ENCODE measurements at places on chromosomes 1 and 21.

DNA sequence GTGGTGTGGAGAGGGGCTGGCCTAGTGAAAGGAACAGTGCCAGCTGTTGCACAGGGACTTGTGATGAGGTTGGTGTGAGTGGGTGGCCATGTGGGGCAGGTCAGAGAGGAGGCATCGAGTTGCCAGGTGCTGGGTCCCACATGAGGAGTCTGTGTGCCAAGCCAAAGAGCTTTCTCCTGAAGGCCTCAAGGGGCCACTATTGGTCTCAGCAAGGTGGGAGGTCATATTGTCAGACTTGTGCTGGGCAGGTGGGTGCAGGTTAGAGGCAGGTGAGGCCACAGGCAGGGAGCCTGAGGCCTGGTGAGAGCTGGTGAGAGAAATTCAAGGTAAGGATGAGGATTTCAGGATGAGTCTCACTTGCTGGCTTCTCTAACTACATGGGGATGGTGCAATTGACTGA lies 256.8 kb downstream of the DISC1 start:
- DNase-seq: no peak

DNA sequence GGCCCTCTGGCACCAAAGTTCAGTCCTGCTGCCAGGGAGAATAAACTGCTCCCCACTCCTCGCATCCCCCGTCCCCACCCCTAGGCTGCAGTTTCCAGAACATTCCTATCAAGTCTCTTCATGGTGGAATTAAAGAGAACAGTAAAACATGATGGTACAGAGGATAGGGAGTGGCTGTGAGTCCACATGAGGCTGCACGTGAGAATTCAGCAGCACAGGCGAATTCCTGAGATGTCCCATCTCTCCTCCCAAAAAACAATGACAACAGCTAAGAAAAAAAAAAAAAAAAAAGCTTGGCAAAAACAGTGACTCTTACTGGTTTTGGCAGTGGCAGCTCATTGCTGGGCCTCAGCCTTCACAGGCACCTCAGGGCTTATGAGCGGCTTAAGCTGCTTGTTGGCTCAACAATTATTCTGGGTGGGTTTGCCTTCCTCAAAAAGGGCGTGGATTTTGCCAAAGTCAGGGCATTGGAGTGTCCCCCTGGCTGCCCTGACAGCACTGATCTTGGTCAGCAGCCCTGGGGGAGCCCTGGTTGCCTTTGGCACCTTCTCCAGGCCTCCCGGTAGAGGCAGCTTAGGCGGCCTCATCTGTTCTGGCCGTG lies 5.7 kb upstream of the IFFO2 start:
- DNase-seq: peak; percentile 38

GRCh38 chr1:246001142-246001836 lies 505.8 kb downstream of the SMYD3 start:
- DNase-seq: no peak

DNA sequence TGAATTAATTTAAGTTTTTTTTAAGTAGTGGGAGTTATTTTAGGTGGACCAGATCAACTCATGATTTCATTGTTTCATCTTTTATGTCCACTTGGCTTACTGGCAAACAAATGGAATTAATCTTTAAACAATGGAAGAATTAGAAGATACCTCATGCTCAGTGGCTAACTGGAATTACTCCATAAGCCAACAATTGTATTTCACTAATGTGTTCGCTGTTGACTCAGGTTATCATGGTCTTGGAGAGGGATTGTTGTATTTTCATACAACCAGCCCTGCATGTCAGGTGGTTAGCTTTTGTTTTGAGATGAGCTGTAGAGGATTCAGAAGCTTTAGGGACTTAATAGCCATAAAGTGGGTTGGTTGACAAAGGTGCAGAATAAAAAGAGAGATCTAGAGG lies 57.2 kb upstream of the HMCN1 start:
- DNase-seq: no peak

- no peak for DNase-seq
These were observed 85.3 kb upstream of the RGS4 start for GRCh38 chr1:162983671-162984425.

DNA sequence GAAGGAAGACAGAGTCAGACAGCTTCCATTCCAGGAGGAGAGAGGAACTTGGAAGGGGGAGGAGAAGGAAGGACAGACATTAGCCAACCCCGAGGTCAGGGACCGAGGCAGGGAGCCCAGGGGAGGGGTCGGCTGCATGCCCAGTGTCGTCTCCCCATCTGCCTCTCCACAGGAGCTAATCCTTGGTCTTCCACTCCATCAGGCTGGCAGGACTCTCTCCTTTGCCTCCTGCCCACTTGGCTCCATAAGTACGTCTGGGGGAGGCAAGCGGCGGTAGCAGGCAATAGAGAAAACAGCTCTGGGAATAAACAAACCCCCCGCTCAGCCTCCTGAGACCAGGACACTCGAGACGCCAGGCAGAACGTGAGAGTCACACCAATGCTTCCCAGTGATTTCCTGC lies 71.3 kb downstream of the GRIK3 start:
- DNase-seq: no peak

GRCh38 chr21:14857529-14857928 lies 207.3 kb downstream of the NRIP1 start:
- no peak for DNase-seq

- DNase-seq: no peak
These were observed 7.6 kb upstream of the C1orf116 start for GRCh38 chr1:207040181-207040533.

GRCh38 chr1:27001570-27002360 lies 8.3 kb downstream of the TRNP1 start:
- peak; percentile 67 for DNase-seq

- no peak for DNase-seq
These were observed 109.2 kb downstream of the OSBPL9 start for GRCh38 chr1:51726051-51726450.

- DNase-seq: no peak
These were observed 8.2 kb upstream of the SH2D1B start for GRCh38 chr1:162420120-162420519.

GRCh38 chr1:52296345-52296744 lies 69.7 kb downstream of the CC2D1B start:
- no peak for DNase-seq

DNA sequence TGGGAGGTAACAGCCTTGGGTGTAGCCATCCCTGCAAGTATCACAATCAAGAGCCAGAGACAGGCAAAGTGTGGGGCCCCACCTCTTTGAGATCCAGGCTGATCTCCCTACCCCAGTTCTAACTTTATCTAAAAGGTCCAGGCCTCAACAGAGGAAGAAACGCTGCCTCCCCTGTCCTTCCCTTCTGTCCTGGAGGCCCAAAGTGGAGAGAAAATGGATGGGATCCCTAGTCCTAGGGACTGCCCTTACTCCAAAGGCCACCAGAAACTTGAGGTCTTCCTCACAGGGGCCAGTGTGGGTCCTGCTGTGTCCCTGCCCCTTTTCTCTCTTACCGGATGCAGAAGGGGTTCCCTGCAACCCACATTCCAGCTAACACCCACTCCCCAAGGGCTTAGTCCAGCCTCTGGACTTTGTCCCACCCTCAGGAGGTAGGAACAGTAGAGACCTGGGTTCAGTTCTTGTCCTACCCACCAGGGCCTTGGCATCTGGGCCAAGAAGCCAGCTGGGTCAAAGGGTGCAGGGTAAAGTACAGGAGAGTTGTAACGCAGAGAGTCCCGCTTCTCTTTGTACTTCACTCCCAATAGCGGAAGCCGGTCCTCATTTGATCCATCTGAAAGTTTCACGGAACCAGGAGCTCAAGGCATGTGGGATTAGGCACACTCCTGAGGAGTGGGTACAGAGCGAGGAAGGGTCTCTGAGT lies 1.9 kb downstream of the HDGF start:
- no peak for DNase-seq

GRCh38 chr1:155167166-155168104 lies 5.7 kb downstream of the KRTCAP2 start:
- DNase-seq: peak; percentile 78

GRCh38 chr1:209417761-209418160 lies 165.8 kb upstream of the CAMK1G start:
- DNase-seq: no peak

DNA sequence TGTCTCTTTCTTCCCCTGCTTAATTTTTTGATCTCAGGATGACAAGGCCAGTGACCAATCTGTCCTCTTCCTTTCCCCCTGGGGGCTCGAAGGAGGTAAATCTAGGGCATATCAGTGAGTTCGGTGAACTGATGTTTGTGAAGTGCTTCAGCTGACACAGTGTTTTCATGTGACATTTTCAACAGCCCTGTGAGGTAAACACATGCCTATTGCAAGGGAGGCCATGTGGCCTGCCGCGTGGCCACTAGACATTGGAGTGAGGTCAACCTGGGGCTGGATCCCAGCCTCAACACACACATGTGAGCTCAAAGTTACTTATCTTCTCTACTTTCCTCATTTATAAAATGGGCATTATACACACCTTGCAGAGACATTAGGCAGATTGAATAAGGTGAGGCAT lies 126.3 kb downstream of the PLPP3 start:
- DNase-seq: peak; percentile 38

DNA sequence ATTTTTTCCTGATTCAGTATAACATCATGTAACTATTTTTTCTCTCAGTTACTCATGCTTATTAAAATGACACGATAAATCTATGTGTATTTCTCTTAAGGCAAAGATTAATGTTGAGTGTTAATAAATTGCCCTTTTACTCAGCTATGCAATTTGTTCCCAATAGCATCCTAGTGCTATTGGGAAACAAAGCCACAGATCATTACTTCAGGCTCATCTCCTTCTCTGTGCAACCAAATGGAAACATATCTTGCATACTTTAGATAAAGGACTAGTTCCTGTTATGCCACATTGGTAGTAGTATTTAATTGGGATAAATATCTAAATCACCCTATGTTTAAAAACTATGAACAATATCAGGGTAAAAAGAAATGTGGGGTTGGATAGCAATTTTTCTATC lies 106.2 kb downstream of the PLPPR4 start:
- no peak for DNase-seq

DNA sequence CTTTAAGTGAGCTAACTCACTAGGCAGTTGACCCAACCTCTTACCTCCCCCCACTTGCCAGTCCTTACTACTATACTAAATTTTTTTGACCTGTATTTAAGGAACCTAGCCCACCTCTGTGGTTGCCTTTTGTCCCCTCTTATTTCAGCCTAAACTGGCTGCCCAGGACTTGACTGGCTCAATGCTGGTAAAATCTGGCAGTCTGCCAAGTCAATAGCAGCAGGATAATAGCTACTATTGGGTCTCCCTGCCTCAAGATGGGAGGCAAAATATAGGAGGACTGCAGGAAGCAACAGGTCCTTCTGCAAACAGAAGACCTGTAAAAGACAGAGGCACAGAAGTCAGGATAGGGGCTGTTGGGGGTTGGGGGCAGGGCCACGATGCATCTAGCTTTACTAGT lies 144.2 kb upstream of the POGK start:
- DNase-seq: no peak

DNA sequence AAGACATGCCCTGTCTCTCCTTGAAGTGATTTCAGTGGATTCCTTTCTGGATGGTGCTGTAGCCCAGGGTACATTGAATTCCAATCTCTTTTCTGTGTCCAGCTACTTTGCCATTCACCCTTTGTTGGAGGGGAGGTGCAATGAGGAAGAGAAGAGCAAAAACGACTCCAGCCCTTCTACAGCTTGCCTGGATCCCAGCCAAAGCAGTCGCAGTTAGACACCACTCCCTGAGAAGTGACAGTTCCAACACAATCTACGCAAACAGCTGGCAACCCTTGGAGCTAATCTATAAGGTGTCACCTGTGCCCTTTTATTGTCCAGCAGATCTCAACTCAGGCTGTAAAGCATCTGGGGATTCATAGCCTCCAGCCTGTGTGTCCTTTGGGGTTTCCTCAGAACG lies 4.6 kb downstream of the CD244 start:
- DNase-seq: no peak

DNA sequence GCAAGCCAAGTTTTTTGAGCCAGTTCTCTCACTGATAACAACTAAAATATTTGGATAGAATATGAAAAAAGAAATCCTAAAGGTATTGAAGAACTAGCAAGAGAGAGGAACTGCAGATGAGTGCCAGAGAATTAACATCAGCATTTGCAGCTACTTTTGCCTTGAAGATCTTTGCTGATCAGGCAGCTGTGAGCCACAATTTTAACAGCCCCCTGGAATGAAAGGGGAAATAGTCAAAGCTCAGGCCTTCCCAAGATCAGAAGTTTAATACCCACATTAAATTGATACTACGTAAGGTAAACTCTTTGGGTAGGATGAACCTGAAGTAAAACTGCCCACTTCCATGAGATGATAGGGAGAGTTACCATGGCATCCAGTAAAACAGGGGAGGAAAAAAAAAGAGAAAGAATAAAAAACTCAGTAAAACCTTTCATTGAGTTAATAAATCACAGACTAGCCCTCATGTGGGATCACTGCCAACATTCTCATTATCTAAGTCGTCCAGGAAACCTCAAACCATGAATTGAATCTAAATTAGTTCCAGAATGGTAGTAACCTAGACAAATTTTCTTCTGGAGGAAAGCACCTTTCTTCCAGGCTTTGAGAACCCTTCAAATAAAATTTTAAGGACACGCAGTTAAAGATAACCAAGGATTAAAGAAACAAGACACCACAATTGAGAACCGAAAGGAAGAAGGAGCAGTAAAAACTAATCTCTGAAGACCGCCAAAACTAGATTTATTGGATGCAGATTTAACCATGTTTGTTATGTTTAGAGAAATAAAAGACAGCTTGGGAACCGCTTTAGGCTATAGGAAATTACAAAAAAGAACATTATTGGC lies 28.3 kb downstream of the SCP2 start:
- DNase-seq: no peak

- no peak for DNase-seq
These were observed 56.7 kb downstream of the LRIG2 start for GRCh38 chr1:113129529-113130185.

DNA sequence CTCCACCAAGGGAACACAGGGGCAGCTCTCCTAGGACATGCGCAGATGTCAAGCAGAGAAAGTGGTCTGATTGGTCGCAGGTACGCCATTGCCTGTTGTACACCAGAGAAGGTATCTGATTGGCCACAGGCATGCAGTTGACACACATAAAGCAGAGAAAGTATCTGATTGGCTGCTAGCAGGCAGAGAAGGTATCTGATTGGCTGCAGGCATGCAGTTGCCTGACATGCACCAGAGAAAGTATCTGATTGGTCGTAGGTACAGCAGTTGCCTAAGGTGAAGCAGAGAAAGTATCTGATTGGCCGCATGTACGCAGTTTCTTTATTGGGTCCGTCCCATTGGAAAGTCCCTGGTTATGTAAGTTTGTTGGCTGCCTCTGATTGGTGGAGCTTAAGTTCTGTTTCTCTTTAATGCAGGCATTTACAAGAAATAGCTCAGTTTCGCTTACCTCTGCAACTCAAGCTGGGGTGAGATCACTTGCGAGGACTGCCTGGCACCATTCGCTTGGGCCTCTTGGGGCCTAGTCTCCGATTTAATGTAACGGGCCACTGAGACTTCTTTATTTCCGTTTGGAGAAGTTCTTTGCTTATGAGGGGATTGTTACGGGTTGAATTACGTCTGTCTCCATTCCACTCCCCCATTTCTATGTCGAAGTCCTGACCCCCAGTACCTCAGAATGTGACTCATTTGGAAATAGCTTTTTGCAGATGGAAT lies 74.2 kb downstream of the SIK1 start:
- DNase-seq: no peak
